ENCODE measurements at places on chromosomes 1 and 21. TPM values are rescaled to one million over a fixed set of nuclear protein-coding genes. Genes with fewer than 3 reads are reported as not detected.

DNA sequence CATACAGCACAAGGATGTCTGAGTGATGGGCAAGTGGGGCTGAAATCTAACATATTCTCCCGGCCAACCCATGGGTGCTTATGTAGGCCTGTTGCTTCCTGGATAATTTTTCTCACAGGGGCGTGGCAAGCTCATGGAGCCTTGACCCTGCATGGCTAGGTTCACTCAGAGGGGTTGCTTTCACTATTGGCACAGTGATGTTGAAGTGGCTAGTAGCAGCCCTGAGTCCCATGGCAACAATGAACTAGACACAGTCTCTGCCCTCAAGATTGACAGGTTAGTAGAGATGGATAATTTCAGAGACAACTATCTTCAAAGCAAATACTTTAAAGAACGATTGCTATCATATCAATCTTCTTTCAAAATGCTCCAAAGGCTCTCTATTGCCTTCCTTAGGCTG is 6.5 kb upstream of the MAB21L3 start:
- DNase-seq = no peak

GRCh38 chr1:234458352-234459017 is 20.5 kb downstream of the TARBP1 start:
- DNase-seq = no peak

DNA sequence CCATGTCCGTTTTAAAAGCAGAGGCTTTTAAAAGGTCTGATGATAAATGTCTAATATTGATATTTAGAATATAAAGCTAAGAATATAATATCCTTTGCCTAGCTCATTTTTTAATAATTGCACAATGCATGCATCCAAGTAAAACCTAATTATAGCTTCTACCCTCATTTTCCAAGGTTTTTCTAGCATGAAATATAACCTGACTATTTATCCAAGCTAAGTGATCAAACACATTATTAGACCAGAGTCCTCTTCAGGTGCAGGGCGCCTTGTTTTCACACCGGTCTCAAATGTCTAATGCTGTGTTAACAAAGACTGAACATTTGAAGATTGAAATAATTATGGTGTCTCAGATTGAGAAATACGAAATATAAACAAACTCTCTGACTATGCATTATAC is 648.9 kb upstream of the CXADR start:
- no peak for DNase-seq

GRCh38 chr1:200290010-200290685 is 119.7 kb downstream of the ZNF281 start:
- DNase-seq = peak; percentile 6

DNA sequence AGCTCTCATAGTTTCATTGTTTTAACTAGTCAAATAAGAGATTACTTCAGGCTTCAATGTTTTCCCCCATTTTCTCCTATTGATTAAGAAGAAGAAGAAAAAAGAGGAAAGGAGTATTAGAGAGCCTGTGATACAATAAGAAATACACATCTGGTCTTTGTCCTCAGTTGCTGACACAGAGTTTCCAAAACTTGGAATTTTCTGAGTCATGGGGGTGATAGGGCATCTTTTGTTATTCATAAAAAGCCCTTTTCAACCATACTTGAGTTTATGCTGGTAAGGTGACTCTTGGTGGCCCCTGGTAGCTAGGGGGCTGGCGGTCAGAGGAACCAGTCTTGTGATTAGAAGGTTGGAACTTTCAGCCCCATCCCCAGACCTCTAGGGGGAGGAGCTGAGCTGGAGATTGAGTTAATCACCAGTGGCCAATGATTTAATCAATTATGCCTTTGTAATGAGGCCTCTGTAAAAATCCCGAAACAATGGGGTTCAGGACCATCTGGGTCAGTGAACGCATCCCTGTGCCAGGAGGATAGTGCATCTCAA is 28.9 kb upstream of the KLF18 start:
- peak; percentile 10 for DNase-seq

- DNase-seq = no peak
These were observed 6.2 kb downstream of the NR5A2 start for GRCh38 chr1:200033511-200034261.

GRCh38 chr1:208029381-208030287 is 118.7 kb upstream of the CD34 start:
- peak; percentile 66 for DNase-seq

DNA sequence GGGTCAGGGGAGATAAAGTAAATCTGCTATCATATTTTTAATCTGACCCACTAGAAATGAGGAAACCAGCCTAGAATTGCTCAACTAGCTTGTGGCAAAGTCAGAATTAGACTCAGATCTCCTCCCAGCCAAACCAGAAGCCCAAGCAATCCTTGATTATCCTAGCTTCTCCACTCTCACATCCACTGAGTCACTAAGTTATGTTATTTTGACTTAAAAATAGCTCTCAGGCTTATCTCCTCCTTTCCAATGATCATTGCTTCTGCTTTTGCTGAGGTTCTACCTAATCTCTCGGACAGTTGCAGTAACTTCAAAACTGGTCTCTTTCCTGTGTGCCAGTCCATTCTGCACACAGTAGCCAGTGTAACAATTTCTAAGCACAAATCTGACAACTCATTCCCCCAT is 22.9 kb downstream of the OVAAL start:
- DNase-seq = peak; percentile 55

DNA sequence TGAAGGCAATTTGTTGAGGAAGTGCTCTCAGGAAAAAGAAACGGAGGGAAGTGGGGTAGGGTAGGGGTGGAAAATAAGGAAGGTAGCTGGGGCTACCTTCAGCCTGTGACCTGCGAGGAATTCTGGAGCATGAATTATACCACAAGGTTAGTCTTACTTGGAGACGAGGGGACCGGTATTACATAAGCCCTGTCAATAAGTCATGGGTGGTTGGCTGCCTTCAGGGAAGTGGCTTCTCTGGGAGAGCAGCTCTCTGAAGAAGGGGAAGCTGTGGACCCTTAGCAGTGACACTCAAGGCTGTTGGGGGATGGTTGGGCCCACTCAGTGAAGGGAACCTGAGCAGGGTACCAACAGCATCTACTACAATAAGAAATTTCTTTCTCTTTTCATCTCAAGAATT is 111.3 kb downstream of the TNFSF18 start:
- no peak for DNase-seq

- DNase-seq = no peak
These were observed 32.1 kb downstream of the CACNA1S start for GRCh38 chr1:201080135-201080534.

DNA sequence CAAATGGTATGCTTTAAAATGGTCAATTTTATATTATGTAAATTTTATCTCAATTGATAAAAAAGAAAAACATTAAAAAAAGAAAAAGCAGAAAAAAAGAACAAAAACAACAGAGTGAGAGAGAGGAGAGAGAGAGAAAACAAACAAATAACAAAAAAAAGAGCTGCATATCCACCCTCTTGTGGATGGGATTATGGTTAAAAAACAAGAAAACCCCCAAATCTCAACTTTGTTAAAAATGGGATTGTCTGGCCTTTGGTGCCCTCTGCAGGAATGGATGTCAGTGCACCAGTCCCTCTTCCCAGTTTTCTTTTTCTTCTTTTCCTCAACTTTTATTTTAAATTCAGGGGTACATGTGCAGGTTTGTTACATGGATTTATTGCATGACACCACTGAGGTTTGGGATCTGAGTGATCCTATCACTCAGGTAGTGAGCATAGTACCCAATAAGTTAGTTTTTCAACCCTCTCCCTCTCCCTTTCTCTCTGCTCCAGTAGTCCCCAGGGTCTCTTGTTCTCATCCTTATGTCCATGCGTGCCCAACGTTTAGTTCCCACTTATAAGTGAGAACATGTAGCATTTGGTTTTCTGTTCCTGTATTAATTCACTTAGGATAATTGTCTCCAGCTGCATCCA is 28.1 kb downstream of the RNF187 start:
- peak; percentile 48 for DNase-seq

DNA sequence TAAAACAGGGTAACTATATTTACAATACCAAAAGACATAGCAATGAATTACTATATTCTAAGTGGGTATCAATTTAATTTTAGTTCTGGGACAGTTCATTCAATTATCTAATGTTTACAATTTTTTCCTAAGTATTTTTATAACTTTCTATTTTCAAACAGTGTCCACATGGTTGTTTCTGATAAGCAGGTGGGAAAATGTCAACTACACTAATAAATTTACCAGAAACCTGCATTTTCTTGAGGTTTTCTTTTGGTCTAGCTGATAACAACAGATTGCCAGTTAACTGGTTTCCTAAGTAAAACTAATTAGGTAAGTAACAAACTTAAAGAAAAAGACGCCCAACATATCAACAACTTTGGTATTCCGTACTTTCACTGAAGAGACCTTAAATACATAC is 84.9 kb upstream of the GFI1 start:
- DNase-seq = no peak

GRCh38 chr1:106226550-106226949 is 829.9 kb upstream of the PRMT6 start:
- DNase-seq = no peak

DNA sequence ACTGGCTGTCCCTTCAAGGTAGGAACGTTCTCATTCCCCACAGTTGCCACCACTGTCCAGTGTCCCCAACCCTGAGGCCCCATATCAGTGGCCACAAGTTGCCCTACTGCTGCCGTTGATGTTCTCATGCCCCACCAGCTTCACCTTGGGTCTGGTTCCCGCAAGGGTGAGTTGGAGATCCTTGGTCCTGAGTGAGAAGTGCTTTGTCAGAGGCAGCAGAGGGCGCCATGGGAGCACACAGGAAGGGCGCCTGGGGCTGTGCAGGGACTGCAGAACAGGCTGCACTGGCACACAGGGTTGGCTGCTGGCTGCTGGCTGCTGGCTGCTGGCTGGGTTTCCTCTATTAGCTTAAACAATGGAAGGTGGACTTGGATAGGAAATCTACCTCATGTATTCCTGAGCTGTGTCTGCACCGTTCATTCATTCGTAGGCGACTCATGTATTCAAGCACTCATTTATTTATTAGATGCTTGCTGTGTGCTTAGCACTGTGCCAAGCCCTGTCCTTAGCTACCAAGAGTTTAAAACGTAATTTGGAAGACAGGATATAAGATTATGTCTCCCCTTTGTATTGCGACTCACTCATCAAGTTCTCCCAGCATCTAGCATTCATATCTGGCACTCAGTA is 2.1 kb upstream of the S100A9 start:
- DNase-seq = peak; percentile 45

DNA sequence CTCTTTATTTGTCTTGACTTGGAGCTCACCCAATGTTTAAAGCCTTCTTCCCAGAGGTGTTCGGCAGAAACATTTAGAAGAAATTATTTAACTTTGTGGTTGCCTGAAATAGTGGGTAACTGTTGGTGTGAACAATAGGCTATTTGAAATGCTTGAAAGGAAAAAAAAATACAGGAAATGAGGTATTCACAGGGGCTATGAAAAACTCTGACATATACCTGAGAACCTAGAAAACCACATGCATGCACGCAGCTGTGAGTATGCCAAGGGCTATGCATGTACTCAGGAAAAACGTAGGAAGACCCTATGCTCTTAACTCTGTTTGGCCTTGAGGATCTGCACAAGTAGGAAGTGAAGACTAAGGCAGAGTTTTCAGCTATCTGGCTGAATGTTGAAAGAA is 16.4 kb upstream of the RNF186 start:
- DNase-seq = no peak

DNA sequence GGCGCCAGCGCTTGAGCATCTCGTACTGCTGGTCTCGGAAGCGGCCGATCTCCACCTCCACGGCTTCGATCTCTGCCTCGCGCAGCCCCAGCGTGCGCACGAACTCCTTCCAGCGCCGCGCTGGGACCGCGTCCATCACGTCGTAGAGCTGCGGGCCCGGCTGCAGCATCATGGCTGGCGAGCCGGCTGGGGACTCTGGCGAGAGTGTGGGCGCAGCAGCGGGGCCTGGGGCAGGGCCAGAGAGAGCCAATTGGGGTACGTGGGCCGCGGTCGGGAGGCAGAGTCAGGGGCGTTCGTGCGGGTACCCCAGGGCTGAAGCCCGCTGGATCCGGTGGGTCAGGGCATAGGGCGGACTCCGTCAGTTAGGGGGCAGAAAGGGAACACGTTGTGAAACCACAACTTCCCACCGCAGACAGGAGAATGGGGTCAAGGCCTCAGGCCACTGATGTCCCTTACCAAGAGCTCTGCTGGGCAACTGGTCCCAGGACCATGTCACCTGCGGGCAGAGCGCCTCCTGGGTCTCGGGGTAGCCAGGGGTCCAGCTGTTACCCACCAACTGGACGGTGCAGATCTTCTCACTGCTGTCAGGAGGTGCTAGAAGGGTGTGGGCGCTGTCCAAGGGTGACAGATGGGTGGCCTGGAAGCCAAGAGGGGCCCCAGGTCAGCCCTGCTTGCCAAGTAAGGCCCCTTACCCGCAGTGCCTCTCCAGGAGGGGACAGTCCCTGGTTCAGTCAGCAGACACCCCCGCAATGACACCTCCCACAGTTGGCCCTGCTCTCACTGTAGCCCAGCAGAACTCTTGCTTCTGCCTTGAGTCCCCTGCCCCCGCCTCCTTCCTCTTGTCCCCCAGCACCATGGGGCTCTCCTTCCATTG is 4.2 kb downstream of the TNFRSF25 start:
- DNase-seq = no peak

- no peak for DNase-seq
These were observed 5.1 kb downstream of the BPNT1 start for GRCh38 chr1:220084460-220084859.

DNA sequence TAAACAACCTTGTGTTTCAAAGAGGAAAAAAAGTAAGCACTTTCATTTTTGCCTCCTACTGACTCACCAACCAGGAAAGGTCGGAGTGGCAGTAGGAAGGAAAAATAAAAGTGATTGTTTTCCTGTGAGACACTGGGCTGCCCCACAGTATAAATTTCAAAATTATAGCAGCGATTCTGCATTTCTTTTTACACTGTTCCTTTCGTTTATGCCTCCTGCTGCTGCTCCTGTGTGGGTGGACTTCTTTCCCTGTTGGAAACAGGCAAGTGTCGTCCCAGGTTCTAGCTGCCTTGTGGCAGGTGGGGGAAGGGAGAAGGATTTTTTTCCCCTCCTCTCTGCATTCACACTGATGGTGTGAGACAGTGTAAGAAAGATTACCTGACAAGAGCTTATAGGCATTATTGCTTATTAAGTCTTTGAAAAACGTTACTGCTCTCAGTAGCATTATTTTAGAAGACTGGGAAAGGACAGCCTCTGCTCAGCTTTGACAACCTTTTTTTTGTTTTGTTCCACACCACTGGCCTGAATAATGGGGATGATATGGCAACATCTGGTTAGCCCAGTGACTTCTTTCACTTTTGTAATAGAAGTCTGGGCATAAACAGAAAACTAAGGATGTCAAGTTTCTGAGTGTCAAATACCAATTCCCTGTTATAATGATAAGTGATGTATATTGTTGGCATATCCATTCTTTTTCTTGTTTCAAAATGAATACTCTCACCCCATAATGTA is 77.9 kb downstream of the NEK7 start:
- DNase-seq = peak; percentile 38

The HCRTR1 gene
- not detected for total RNA-seq

The ELAPOR1 gene
- 0.38 TPM for total RNA-seq

The ACOT11 gene
- total RNA-seq = 2.5 TPM

The DTL gene
- 15.9 TPM for total RNA-seq

The CLDN8 gene
- not detected for total RNA-seq

The FYB2 gene
- not detected for total RNA-seq

The CHRM3 gene
- 24.4 TPM for total RNA-seq

The OR2L8 gene
- not detected for total RNA-seq

The OR2AK2 gene
- not detected for total RNA-seq
